ENCODE measurements at places on chromosomes 7 and 10. TPM values are rescaled to one million over a fixed set of nuclear protein-coding genes. Genes with fewer than 3 reads are reported as not detected.
A peak's percentile ranks its signal among the peaks of the same experiment; 100 is the strongest.

The ZNF488 gene
- 15.1 TPM for total RNA-seq

The ZNF503 gene
- total RNA-seq = 5.0 TPM

The PUS7 gene
- total RNA-seq = 0.58 TPM

The MUC3A gene
- 2.2 TPM for total RNA-seq

The WEE2 gene
- not detected for total RNA-seq

The ATOH7 gene
- not detected for total RNA-seq

The CNPY1 gene
- total RNA-seq = not detected

The PALD1 gene
- 8.1 TPM for total RNA-seq

The CRPPA gene
- total RNA-seq = 0.29 TPM

The PRRT4 gene
- total RNA-seq = not detected

The OR6B1 gene
- not detected for total RNA-seq

The CAMK2G gene
- total RNA-seq = 93.3 TPM

The KAZALD1 gene
- total RNA-seq = 2.2 TPM

DNA sequence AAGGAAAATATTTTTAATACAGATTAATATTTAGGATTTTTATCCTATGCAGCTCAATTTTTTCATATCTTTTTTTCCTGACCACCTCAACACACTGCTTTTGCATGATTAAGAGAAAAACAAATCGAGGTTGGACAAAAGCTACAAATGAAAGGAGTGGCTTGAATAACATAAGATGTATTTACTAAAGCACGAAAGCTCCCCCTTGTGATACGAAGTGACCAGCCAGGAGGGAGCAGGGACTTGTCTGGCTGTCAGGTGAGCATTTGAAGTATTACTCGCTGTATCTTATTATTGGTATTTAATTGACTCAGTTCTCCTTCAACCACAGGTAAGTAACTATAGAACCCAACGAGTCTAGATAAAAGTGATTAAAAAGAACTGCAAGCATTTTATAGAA is 265.2 kb upstream of the PHF14 start:
- DNase-seq = peak; percentile 57

DNA sequence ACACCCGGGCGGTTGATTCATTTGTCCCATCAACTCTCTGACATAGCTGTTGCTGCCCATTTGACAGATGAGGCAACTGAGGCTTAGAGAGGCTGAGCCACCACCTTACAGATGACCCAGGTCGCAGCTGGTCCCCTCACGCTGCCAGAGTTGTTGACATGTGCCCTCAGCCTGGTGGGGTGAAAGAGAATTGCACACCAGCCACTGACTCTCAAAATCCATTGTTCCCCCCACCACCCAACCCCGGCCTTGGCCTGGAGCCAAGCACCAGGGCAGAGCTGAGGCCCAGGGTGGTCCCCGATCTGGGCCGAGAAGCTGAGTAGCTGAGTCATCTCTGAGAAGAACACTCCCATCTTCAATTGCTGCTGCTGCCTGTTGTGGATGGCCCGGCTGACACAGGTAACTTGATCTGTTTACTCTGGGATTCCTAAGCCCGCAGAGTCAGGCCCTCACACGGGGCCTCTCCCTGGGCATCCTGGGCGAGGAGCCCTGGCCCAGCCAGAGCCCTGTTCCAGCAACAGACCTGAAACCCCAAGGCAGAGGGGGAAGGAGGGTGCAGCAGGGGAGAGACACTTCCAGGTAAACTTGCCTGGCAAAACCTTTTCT is 27.5 kb downstream of the PVRIG start:
- DNase-seq = peak; percentile 28

GRCh38 chr7:80151274-80151665 is 16.6 kb downstream of the GNAI1 start:
- DNase-seq = no peak

GRCh38 chr7:53794816-53795215 is 747.4 kb upstream of the VSTM2A start:
- no peak for DNase-seq

- DNase-seq = peak; percentile 85
Measured at GRCh38 chr7:101940830-101941229, 123.4 kb downstream of the CUX1 start.

- DNase-seq = no peak
Measured at GRCh38 chr10:95260909-95261552, 29.8 kb downstream of the PDLIM1 start.

GRCh38 chr10:93180482-93180931 is 106.8 kb downstream of the CYP26A1 start:
- DNase-seq = no peak

GRCh38 chr10:43322769-43323168 is 48.7 kb upstream of the FXYD4 start:
- DNase-seq = peak; percentile 97

DNA sequence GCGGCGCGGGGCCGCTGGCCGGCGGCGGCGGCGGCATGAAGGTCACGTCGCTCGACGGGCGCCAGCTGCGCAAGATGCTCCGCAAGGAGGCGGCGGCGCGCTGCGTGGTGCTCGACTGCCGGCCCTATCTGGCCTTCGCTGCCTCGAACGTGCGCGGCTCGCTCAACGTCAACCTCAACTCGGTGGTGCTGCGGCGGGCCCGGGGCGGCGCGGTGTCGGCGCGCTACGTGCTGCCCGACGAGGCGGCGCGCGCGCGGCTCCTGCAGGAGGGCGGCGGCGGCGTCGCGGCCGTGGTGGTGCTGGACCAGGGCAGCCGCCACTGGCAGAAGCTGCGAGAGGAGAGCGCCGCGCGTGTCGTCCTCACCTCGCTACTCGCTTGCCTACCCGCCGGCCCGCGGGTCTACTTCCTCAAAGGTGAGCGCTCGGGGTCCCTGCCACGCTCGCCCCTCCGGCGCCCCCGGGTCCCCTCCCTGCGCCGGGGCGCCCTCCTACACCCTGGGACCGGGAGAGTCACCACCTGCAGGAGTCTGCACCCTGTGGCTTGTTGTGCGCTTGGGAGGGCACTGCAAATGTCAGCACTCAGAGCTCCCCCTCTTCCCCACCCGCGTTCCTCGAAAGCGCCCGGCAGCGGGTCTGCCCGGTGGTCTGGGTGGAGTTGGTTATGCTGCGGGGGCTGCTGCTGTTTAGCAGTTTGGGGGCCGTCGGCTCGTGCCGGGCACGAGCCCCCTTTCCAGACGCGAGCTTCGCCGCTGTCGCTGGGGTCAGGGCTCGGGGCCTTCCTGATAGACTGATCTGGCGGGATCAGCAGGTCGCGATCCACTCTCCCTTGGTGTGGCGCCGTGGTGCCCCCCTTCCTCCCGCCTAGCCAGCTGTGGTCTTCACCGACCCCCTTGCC is 627 bp downstream of the DUSP5 start:
- DNase-seq = peak; percentile 86

- DNase-seq = no peak
Measured at GRCh38 chr7:17774716-17775288, 165.5 kb downstream of the SNX13 start.

- no peak for DNase-seq
Measured at GRCh38 chr10:53379956-53380355, 607.4 kb upstream of the MBL2 start.

DNA sequence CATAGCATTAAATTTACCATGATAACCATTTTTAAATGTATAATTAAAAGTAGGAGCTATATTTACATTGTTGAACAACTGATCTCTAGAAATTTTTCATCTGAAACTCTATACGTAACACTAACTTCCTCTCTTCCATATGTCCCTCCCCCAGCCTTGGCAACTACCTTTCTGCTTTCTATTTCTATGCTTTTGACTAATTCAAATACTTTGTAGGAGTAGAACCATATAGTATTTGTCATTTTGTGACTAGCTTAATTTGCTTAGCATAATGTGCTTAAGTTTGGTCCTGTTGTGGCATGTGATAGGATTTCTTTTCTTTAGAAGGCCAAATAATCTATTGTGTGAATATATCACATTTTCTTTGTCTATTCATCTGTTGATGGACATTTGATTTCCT is 225.3 kb upstream of the POT1 start:
- DNase-seq = no peak

DNA sequence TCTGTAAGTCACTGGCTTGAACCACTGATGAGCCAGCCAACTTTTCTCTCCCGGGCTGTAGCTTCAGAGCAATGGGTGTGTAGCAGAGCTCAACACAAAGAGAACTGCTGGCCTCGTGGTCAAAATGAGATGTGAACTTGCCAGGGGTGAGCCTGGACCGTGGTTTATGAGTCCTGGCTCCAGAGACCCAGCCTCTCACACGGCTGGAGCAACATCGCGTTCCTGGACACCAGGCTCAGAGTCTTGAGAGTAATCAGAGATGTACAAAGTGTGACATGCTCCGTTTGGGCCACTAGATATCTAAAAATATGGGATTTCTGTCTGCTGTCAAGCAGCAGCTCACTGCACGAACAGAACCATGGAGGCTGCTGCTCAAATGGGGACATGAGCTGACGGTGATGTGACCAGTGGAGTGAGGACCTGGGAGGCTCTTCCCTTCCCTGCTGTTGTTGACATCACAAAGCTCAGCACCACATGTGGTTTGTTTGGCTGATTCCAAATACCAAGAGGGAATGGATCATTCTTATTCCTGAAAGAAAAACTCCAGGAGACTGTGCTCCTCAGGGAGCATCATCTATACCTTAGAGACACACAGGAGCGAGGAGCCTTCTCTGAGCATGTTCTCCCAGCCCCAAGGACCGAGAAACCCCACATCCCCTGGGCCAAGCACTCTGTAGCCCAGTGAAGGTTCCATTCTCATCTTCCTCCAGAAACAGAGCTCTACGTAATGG is 9.2 kb upstream of the SVIL start:
- DNase-seq = peak; percentile 50

GRCh38 chr7:30924624-30925023 is 13.0 kb downstream of the AQP1 start:
- peak; percentile 0 for DNase-seq

GRCh38 chr7:115682507-115682906 is 348.1 kb downstream of the TFEC start:
- DNase-seq = no peak

- no peak for DNase-seq
Measured at GRCh38 chr7:27689591-27690164, 27.0 kb upstream of the HIBADH start.

DNA sequence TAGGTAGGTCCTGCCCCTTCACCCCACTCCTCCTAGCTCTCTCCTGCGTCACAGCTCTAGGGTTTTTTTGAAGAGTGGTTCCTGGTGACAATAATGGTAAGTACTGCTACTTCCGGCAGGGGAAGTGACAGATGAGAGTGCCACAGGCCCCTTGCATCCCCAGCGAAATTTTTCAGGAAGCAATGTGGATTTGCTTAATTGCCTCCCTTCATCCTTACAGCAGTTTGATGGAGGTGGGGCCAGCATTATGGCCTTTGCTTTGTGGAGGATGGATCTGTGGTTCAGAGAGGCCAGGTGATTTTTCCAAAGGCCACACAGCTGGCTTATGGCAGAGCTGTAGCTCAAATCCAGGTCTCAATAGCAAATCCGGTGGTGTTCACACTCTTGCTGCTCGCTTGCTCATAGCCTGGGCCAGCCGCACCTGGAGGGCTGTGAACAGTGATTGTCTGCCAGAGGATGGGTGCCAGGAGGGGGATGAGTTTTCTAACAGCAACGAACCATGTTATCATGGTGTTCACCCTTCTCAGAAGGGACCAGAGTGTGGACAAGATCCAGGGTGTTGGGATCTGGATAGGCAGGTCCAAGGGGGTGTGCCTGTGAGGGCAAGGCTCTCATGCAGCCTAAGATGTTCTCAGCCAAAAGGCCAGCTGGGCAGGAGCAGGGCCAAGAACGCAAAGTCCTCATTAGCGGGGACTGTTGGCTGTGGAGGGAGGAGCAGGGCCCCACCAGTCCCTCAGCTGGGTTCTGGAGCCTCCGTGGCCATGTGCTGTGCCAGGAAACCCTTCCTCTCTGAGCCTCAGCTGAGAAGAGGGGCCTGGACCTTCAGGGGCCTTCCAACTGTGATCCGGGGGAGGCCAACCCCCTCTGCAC is 89.0 kb downstream of the EMX2 start:
- no peak for DNase-seq

GRCh38 chr10:26448706-26449435 is 10.7 kb downstream of the APBB1IP start:
- no peak for DNase-seq

DNA sequence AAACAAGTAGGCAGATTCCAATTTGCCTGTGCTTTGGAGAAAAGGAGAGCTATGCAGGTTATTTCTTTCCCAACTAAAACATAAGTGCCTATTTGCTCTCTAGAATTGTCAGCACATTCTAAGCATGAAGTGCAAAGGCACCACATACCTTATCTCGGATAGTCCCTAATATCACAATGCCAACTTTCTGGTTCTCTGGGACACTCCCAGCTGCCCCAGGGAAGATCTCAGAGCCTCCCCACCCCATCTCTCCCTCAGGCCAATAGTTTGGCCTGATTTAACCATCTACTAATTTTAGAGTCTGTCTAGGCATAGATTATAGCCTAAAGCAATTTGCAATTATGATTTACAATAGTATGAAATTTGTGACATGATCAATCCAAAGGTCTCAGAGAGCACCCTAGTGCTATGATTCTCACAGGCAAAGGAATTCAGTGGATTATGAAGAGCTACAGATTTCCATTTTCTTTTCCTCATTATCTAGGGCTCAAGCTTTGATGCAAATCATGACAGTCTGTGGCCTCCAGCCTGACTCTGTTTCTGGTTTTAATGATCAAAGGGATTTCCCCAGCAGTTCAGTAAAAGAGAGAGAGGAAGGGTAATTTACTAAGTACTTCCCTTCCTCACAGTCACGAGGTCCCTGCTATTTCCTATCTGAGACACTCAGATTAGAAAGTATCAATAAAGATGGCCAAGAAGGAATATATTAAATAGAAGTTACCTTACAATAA is 29.0 kb upstream of the IL6 start:
- peak; percentile 12 for DNase-seq

DNA sequence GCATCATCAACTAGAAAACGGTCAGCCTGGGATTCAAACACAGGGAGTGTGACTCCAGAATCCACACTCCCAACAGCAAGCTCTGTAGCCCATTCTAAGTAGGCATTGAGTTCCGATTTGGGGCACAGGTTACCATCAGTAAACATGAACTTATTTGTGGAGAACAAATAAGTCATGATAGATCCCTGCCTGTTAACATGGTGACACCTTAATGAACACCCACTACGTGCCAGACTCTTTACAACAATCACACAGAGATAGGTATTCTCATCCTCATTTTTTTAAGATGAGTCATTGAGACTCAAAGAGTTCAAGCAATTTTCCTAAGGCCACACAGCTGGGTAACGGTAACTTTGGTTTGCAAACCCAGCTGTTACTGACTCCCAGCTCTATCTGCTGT is 91.5 kb downstream of the LYZL2 start:
- DNase-seq = no peak

DNA sequence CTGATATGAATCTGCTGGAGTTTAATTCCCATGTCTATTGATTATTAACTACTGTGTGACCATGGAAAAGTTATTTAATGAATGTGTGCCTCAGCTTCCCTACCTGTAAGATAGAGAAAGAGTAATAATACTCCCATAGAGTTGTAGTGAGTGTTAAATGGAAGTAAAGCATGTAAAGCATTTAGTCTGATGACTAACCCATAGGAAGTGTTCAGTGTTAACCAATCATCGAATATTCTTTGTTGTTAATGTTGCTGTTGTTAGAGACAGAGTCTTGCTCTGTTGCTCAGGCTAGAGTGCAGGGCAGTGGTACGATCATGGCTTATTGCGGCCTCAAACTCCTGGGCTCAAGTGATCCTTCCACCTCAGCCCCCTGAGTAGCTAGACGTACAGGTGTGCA is 36.2 kb upstream of the CCDC6 start:
- DNase-seq = no peak
